ENCODE measurements at places on chromosomes 5 and 9. TPM values are rescaled to one million over a fixed set of nuclear protein-coding genes. Genes with fewer than 3 reads are reported as not detected.

The TCERG1 gene
- total RNA-seq = 125 TPM

The CYSRT1 gene
- total RNA-seq = not detected

The ACTBL2 gene
- total RNA-seq = not detected

The C5orf58 gene
- not detected for total RNA-seq

The OBP2B gene
- total RNA-seq = not detected

The NMUR2 gene
- total RNA-seq = not detected

The KIF3A gene
- 3.7 TPM for total RNA-seq

The PDE6A gene
- not detected for total RNA-seq

The TNC gene
- total RNA-seq = 243 TPM

The TSSK1B gene
- total RNA-seq = not detected

The NCS1 gene
- 50.8 TPM for total RNA-seq

The IL13 gene
- 2.8 TPM for total RNA-seq

GRCh38 chr5:5042806-5043205, 97.3 kb upstream of the ADAMTS16 start:
- no peak for DNase-seq

- DNase-seq = no peak
Observed at GRCh38 chr5:92353107-92354030, 970.3 kb upstream of the ARRDC3 start.

GRCh38 chr9:128818839-128819715, 777 bp downstream of the ENDOG start:
- no peak for DNase-seq

DNA sequence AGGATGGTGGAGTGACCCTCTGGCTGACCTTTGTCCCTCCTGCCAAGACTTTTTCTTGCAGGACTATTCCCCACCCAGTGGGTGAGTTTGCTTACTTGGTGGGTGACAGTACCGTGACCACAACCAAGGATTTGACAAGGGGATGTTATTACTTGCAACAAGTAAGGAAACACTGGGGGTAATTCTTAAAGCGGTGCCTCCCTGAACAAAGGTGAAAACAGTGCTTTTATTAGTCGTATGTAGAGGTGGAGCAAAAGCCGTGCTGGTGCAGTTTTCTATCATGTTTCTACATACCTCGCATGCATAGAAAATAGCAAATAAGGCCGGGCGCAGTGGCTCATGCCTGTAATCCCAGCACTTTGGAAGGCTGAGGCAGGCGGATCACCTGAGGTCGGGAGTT, 41.0 kb upstream of the KDM4C start:
- DNase-seq = no peak

- DNase-seq = no peak
Observed at GRCh38 chr5:172782169-172783039, 11.4 kb upstream of the DUSP1 start.

- no peak for DNase-seq
Observed at GRCh38 chr5:159340511-159340910, 10.2 kb upstream of the IL12B start.

DNA sequence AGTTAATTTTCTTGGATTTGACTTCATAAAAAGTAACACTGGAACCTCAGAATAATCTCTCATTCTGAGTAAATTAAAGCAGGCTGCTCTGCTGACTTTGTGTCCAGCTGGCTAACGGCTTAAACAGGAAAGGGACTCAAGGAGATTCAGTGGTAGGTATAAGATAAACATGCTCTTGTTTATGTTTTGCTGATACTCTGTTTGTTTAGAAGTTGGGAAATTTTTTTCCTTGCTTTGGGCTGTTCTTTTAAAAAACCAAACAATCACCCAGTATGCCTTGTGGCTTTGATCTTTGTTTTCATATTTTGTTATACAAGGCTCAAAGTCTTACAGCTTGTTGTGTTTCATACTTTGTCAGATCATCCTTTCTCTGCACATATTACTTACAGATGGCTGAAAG, 237.6 kb upstream of the RIOK2 start:
- no peak for DNase-seq

GRCh38 chr9:114169029-114169951, 14.0 kb downstream of the COL27A1 start:
- DNase-seq = no peak

DNA sequence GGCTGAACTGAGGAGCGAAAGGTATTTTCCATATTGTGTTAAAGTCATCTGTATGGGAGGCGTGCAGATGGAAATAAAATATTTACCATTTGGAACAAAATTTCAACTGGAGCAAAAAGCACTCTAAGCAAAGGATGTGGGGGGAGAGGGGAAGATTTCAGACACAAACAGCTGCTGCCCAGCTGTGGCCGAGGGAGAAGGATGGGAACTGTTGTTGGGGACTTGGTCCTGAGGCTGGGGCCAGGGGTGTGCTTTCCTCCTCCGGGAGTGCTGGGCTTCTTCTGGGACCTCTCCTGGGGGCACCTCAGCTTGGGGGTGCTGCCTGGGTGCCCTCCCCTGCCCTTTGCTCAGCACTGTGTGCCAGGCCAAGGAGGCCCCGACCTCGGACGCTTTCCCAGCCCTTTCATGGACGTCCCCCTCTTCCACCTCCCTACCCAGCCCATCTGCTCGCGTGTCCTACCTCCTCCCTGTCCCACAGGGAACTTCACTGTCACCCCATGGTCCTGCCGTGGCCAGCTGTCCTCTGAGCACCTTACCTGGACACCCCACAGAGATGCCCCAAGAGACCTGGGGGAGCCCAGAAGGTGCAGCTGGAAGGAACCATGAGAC, 101.9 kb upstream of the COL5A1 start:
- no peak for DNase-seq

- DNase-seq = no peak
Observed at GRCh38 chr5:93403141-93403928, 177.7 kb downstream of the NR2F1-AS1 start.

GRCh38 chr5:107365320-107366109, 305.2 kb downstream of the EFNA5 start:
- no peak for DNase-seq

DNA sequence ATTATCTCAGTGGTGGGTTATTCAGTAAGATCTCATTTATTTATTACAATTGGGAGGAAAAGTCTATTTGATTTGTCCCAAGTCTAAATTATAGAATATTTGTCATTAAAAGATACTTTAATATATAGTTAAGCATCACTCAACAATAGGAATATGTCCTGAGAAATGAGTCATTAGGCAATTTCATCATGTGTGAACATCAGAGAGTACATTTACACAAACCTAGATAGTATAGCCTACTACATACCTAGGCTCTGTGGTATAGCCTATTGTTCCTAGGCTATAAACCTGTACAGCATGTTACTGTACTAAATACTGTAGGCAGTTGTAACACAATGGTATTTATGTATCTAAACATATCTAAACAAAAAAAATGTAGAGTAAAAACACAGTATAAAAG, 135.0 kb upstream of the RASA1 start:
- no peak for DNase-seq

- DNase-seq = no peak
Observed at GRCh38 chr9:16867576-16868311, 2.7 kb downstream of the BNC2 start.

- DNase-seq = no peak
Observed at GRCh38 chr9:21812415-21812814, 10.0 kb downstream of the MTAP start.

- DNase-seq = no peak
Observed at GRCh38 chr9:104883169-104883568, 44.8 kb downstream of the ABCA1 start.

- DNase-seq = peak; percentile 92
Observed at GRCh38 chr5:149485655-149486615, 65.3 kb downstream of the CSNK1A1 start.

DNA sequence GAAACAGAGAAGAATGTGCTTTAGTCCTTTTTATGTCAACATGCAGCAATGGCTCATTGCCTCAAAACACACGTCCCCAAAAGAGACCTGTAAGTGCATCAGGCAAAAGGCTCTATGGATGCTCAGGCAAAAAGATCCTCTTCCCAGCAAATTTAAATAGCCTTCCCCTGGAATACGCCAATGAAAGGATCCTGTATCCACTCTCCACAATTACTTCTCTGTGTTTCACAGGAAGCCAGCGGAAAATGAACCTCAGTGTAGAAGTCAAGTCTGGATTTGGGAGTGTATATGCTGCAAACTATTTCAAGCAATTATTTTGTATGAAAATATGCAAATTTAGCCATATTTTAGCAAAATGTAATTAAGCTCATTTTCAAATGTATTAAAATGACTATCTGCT, 217.9 kb downstream of the EPB41L4A start:
- no peak for DNase-seq

GRCh38 chr9:27645161-27645840, 72.0 kb upstream of the C9orf72 start:
- DNase-seq = no peak

DNA sequence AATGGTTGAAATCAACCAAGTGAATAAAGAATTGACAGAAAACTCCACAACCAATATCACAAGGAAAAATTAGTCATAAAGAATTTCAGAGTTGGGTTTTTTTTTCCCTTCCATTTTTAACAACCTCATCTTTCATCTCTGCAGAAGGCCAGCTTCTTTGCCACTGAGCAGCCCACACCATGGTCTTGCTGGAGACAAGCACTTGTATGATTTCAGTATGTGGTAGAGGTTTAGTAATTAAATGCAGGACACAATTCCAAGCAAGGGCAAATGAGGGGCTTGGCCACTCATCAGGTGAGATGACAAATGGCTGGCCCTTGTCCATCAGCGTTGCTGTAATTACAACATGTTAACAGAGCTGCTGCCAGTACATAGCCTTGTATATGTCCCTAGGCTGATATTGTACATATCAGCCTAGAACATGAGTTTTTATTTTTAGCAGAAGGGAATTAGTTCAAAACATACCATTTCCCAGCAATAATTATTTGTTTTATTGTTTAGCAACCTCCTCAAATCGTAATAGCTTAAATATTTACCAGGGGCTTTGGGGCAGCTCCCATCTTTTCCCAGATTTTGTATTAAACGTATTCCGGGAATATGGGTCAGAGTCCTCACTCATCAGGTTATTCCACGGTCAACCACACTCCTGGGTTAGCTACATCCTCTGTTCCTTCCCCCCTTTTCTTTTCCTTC, 5.0 kb upstream of the C9 start:
- no peak for DNase-seq

DNA sequence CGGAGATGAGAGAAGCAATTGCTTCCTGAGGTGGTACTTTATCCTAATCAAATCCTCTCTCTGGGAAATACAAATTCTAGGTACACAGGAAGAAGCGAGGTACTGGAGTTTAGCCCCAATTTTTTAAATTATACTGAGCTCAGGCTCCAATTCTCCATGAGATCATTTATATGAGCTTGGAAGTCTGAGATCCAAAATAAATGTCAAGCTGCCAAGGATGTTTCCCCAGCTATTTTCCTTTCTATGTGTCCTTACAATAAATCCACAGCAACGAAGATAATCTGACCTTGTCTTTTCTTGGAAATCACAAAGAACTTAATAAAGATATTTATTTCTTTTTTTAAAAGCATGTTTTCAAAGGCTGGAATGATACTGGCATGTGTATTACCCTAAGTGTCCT, 597.3 kb downstream of the GABRG2 start:
- DNase-seq = no peak

DNA sequence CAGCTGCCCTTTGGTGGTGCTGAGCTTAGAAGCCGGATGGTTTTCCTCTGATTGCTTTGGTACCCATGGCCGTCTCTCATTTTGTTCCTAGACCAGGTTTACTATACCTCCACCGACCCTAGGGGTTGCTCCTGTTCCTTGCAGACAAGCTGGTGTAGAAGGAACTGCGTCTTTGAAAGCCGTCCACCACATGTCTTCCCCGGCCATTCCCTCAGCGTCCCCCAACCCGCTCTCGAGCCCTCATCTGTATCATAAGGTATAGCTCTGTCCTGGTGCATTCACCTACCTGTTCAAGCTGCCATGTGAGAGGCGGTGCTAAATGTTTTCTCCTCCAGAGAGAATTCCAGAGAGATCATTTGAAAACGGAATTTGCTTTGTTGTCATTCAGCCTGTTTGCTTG, 39.5 kb downstream of the TENT4A start:
- no peak for DNase-seq

DNA sequence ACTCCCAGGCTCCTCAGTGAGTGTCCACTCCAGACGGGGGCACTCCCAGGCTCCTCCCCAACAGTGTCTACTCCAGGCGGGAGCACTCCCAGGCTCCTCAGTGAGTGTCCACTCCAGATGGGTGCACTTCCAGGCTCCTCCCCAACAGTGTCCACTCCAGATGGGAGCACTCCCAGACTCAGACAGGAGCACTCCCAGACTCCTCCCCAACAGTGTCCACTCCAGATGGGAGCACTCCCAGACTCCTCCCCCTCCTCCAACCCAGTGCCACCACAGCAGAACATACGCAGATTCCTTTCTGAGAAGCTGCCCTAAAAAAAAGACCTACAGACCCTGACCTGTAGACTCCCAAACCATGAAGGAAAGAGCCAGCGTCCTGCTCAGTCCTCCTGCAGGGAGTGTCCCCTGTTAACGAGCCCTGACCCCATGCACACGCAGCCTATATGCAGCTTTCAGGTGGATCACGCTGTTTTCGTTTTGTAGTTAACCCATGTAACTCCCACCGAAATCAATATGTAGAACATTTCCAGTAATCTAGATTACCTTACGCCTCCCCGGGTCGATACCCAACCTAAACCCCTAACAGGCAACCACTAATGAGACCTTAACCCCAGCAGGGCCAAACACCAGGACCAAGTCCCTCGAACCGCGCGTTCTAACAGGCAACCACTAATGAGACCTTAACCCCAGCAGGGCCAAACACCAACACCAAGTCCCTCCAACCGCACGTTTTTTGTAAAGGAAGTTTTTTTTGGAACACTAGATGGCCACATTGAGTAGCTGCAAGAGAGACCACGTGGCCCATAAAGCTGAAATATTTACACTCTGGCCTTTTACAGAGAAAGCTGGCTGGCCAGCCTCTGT, 15.7 kb downstream of the PNPLA7 start:
- no peak for DNase-seq

DNA sequence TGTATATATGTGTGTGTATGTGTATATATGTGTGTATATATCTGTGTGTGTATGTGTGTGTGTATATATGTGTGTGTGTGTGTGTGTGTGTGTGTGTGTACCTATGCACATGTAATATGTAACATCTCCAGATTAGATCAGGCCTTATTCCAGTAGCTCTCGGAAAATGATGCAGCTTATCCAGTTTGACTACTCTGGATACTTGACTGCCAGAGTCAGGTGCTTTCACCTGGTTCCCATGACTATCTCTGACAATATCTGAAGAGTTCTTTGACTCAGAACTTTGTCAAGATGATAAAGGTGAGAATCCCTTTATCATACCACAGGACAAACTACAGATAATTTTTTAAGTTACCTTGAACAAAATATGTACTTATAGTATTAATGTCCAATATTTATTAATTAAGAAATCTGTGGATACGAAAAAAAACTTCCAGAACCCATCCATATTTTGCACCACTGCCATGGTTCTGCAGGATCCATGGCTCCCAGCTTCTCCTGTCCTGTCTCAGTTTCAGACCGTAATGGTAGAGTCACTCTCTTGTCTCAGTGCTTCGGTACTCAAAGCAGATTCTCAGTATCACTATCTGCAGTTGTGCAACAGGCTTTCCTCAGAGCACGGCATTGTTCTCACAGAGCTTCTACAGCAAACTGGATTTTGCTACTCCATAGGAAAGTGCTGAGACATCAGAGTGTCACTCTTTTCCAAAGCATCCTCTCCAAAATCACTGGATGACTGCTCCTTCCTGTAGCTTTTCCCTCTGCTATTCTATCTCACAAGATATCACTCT, 164.4 kb upstream of the SLC12A2 start:
- no peak for DNase-seq

Data from thoracic aorta (tissue), 2 donors.